ENCODE measurements at places on chromosomes 1 and 21.

DNA sequence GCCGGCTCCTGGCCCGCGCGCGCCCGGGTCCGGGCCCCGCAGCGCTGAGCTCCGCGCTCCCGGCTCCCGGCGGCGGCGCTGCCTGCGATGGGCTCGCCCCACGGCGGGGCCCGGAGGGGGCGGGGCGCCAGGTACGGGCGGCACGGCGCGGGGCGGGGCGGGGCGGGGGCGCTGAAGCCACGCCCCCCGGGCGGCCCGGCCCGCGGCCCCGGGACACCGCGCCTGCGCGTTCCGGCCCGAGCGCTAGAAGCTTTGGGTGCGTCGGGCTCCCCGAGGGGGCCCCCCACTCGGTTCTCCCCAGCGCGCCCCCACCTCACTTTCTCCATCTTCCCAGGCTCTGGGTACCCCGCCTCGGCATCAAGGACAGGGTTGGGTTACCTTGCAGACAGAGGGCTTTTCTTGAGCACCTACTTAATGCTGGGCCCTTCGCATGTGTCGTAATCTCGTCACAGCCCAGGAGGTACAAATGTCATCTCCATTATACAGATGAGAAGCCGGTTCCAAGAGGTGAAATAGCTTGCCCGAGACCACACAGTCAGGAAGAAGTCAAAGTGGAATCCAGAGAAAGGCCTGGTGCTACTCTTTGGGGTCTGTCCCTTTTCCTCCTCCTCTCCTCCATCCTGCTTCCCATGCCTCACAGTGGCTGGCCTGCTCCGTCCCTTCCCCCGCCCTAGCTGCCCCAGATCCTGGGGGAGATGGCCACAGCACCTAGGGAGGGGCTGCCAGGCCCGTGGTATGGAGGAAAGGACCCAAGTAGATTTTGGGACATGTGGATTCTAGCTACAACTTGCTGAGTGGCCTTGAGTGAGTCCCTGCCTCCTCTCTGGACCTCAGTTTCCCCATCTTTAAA, 46.5 kb downstream of the RAP1GAP start:
- peak; percentile 90 for DNase-seq

DNA sequence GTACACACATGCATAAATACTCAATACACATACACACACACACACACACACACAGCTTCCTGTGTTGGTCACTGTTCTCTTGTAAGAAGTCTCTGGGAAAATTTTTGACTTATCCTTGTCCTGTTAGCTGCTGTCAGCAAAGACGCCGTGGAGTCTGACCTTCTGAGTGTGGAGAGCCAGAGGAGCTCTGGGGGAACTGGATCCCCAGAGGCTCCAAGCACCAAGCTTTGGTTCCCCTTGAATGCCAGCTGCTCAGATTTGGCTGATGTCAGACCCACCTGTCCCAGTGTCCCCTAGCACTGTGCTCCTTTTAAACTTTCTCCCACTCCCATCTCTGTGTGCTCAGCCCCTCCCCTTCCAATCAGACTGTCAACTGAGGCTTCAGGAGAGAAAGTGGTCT, 319.1 kb downstream of the CAMTA1 start:
- peak; percentile 11 for DNase-seq

DNA sequence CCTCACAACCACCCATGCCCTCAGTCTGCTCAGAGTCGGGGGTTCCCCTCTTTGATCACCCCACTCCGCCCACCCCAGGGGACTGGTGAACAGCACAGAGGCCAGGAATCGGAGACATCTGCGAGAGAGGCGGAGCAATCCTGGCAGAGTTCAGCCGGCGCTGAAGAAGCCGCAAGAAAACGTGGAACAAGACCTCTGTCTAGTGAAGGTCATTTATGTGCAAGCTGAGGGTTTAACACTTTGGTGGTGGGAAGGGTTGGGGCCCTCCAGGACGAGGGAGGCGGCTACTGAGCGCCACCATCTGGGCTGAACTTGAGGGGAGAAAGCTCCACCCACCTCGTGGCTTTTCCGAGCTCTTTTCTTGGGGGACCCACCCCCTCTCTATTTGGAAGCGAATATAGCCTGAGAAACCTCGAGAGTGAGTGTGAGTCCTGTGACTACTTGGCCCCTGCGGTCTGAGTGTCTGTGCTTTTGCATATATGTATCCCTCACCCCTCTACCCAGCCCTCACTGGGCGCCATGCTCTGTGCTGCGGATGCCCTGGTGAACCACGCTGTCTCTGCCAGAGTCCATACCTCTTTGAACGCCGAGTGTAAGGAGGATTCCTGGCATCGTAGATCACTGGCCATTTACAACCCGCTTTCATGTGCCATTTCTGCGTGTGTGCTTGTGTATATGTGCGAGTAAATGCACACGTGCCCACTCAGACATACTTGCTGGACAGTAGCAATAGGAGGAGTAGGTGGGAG, 1.2 kb upstream of the EPHA10 start:
- DNase-seq: peak; percentile 63

DNA sequence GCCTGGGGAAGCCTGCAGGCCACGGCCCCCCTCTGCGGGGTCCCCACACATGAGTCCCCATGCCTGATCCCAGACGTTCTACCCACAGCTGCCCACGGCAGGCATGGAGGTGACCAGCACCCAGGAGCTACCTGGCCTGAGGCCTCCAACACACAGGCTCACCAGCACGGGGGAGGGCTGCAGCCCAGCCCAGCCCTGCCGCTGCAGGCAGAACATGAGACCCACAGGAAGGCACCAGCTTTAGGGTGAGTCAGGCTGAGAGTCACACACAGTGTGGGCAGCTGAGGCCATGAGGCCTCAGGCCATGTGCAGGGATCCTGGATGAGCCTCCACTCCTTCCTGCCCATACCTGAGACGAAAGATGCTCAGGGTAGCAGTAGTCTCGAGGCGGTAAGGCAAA, 121.1 kb downstream of the PSMG1 start:
- DNase-seq: no peak

DNA sequence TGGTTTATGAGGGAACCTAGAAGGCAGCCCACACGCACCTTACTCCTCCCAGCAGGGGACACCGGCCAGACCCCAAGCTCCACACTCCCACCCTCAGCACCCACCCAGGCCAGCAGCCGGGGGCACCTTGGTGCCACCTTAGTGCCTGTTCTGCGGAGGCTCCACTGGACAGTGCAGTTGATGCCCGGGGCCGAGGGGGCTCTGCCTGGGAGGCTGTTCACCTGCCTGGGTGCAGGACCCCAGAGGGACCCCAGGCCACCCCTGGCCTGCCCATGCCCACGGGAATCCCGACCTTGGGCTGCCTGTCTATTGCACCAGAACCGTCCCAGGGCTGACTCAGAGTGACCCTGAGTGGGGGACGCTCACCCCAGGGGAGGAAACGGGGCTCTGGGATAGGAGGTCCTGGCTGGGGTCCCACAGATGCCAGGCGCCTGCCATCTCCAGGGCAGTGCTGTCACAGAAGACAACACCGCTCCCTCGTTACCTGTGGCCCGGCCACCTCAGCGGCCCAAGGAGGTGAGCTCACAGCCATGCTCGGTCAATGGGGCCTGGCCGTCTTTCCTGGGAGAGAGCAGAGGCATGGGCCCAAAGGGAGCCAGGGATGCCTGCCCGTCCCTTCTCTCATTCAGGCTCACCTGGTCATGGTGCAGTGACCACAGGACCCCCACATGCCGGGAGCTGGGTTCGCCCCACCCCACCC, 696 bp downstream of the SCNN1D start:
- DNase-seq: no peak

DNA sequence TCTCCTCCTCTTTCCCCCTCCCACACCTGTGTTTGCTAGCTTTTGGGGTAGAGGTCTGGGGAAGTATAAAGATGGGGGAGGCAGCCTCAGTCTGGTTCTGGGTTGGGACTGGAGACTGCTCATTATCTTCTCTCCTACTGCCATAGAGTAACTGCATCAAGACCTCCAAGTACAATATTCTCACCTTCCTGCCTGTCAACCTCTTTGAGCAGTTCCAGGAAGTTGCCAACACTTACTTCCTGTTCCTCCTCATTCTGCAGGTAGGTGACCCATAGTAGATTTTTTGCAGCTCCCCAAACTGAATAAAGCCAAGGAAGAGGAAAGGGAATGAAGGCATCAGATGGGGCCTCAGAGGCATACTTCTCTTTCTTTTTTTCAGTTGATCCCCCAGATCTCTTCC, 5.3 kb downstream of the ATP8B2 start:
- DNase-seq: no peak

GRCh38 chr1:190754666-190755065, 277.0 kb upstream of the BRINP3 start:
- peak; percentile 77 for DNase-seq

Measured in DMS53 (cell line).